IMR-90 (cell line): ENCODE measurements at places on chromosomes 6 and 20.
A peak's percentile ranks its signal among the peaks of the same experiment; 100 is the strongest.

GRCh38 chr6:3610206-3610605 lies 141.3 kb downstream of the PXDC1 start:
- peak; percentile 64 for DNase-seq

- DNase-seq: no peak
Observed at GRCh38 chr6:84835340-84835739, 70.9 kb upstream of the TBX18 start.

GRCh38 chr6:124858564-124858963 lies 103.7 kb upstream of the RNF217 start:
- DNase-seq: no peak

DNA sequence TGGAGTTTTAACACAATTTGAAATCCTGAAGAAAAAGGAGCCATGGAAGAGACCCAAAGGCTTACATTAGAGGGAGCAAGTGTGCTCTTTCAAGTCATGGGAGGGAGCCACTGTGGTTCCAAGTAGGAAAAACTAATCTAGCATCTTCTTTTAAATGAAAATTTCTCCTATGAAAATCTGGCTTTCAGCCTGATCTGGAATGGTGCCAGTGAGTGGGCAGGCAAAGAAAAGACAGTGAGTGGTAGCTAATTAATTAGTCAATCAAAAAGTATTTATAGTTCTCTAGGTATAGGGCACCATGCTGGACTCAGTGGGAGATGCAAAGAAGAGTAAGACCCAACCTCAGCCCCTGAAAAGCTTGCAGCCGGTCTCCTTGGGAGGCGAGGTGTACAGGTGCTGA lies 21.9 kb downstream of the CAP2 start:
- DNase-seq: no peak

DNA sequence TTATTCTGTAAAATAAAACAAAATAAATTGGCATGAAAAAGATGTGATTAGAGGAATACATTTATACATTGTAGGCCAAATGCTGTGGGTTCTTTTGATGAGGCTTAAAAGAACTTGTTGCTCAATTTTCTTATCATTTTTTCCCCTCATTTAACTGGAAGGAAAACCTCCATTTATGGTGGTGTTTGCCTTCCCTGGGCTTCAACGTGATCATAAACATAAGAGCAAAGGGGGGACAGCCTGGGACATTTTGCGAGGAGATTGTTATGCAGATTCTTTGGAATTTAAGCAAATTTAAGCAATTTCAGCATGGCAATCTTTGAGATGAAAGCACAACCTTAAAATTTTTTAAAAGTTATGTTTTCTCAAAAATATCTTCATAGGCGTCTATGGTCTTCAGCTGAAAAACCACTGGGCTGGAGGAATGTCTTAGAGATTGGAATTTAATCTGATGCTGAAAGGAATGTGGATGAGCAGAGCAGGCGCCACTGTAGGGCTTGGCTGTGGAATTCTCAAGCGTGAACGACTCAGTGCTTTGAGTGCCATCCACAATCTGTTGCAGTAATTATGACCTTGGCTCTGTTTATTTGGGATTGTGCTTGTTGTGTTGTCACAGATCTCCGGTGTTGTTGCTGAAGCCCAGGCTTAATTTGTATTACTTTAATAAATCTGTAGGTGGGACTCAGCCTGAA lies 149.4 kb upstream of the MLIP start:
- DNase-seq: peak; percentile 19

DNA sequence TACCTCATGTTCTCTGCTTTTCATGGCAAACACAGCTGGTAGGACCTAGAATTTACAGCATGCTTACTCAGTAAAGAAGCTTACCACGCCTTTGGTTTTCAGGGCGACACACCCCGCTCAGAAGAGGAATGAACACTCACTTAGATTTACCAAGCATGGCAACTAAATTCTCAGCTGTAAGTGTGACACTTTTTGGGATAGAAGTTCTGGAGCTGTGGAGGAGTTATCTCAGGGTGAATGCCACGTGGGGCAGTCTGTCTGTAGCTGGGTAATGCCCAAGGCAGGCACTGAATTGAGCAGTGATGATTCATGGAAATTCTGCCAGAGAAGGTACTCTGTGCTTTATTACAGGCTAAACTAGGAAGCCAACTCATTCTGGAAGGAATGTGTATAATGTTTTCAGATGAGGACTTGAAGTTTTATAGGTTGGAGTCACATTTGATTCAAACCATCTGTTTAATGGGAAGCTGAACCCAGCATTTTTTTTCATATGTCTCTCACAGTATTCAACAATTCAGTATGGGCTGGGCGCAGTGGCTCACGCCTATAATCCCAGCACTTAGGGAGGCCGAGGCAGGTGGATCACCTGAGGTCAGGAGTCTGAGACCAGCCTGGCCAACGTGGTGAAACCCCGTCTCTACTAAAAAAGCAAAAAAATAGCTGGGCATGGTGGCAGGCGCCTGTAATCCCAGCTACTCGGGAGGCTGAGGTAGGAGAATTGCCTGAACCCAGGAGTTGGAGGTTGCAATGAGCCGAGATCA lies 3.5 kb upstream of the PRIM2 start:
- DNase-seq: peak; percentile 98

GRCh38 chr20:20621195-20621594 lies 91.2 kb downstream of the RALGAPA2 start:
- DNase-seq: no peak

DNA sequence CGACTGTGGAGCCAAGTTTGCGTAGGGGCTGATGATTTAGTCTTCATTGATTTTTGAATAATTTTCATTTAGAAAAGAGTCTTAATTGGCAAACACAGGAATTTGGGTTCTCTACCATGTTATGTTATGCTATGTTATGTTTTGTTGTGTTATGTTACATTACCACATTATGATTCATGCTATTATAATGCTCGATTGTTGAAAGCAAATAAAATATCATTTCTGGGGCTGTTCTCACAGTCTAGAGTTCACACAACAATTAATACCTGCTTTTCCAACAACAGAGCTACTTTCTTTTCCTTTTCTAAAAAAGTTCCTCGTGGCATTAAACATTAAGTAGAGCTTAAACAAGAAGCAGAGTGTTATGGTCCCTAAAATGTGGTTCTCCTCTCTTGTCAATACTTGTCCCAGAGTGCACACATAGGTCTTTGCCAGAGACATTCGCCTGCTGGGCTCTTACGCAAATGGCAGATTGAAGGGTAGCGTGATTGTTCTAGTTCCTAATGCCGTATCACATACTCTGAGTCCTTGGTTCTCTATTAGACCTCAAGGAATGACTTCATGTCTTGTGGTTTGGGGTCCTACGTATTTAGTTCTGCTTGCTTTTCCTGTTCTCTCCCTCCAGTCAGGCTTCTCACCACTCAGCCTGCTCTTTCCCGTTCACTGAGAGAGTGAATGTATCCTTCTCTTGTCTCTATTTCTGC lies 370.3 kb downstream of the CD109 start:
- DNase-seq: peak; percentile 47

- DNase-seq: no peak
Observed at GRCh38 chr6:27761391-27761790, 150.8 kb downstream of the OR2B2 start.

- no peak for DNase-seq
Observed at GRCh38 chr6:63773200-63773599, 137.6 kb downstream of the PHF3 start.

GRCh38 chr6:124917769-124918168 lies 44.5 kb upstream of the RNF217 start:
- DNase-seq: no peak
